Occipital lobe (tissue), 3 donors: ENCODE measurements at places on chromosomes 16 and 17.
A peak's percentile ranks its signal among the peaks of the same experiment; 100 is the strongest.

DNA sequence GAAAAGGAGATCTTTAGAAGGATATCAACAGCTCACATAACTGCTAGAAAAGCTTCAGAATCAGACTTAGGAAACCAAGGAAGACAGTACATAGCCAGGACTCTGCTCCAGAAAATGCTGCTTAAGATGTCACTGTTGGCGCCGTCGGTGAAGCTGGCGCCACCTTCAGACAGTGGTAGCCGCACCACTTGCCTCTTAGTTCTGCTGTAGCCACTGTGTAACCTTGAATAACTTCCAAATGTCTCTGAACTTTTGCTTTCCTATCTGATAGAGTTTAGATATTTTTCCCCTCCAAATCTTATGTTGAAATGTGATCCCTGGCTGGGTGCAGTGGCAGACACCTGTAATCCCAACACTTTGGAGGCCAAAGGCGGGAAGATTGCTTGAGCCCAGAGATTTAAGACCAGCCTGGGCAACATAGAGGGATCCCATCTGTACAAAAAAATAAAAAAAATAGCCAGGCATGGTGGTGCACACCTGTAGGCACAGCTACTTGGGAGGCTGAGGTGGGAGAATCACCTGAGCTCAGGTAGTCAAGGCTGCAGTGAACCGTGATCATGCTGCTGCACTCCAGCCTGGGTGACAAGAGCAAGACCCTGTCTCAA is 6.3 kb upstream of the USP31 start:
- no peak for DNase-seq

GRCh38 chr16:85879975-85880831 is 18.8 kb upstream of the IRF8 start:
- no peak for DNase-seq

DNA sequence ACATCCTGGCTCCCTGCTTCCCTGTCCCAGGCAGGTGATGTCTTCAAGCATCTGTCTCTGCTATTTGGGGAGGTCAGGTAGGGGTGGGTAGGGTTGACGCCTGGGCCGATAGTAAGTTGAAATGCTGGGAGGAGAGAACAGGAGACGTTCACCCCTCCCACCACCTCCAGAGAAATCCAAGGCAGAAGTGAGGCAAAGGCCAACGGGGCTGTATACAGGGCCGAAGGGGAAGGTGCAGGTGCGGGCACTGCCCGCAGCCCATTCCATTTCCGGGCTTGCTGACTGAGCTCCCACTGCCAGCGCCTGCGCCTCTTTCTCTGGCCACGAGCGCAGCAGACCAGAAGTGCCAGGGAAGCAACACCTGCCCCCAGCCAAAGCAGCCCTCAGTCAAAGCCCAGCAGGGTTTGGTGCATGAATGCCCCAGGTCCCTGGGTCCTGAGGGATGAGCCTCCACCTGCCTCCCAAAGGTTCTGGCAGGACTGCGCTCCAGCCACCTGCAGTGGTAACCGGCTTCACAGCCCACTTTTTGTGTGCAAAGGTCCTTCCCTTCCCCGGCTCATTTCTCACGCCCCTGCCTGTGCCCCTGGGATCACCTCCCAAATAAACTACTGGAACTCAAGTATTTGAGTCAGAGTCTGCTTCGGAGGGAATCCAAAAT is 127.6 kb upstream of the TNRC6C start:
- no peak for DNase-seq

GRCh38 chr17:27930000-27930399 is 36.8 kb upstream of the LYRM9 start:
- no peak for DNase-seq

DNA sequence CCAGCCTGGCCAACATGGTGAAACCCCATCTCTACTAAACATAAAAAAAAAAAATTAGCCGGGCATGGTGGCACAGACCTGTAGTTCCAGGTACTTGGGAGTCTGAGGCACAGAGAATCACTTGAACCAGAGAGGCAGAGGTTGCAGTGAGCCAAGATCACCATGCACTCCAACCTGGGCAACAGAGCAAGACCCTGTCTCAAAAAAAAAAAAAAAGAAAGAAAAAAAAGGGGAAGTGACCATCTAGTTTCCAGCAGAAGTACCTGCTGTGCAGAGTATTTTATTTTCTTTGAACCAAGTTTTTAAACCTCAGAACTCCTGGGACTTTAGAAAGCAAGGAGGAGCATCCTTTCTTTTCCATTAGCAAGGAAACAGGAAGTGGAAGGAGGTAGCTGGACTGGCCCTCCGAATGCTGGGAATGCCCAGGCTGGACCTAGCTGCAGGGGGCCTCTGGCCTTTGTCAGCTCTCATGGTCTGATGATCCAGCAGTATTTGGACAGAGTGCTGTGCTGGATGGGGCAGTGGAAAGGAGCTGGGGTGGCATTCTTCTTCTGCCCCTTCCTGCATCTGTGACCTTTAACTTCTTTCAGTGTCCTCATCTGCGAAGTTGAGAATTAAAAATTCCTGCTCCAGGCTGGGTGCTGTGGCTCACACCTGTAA is 6.6 kb downstream of the GID4 start:
- no peak for DNase-seq

GRCh38 chr16:87778830-87779579 is 13.2 kb upstream of the KLHDC4 start:
- DNase-seq: peak; percentile 73

DNA sequence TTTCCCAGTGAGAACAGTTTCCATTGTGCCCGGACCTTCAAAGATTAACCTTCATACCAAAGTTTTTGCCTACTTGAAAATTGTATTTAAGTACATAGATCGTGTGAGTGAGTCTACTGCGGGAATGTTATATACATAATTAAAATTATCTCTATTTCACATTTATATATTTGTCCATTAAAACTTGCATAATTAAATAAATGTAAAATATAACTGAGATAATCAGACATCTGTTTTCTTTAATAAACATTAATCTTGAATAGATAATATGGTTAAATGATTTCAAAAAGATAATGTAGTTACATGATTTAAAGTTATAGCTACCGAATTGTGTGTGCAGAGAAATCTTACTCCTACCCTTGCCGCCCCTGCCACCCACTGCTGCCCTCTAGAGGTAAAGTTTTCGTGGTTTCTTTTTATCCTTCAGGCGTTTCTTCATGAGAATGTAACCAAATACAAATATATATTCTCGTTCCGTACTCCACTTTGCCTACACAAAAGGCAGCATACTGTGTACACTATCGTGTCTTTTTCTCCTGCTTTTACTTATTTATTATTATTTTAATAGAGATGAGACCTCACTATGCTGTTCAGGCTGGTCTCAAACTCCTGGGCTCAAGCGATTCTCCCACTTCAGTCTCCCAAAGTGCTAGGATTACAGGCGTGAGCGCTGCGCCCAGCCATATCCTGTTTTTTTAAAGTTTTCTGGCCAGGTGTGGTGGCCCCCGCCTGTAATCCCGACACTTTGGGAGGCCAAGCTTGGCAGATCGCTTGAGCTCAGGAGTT is 35.6 kb downstream of the RPA1 start:
- no peak for DNase-seq

GRCh38 chr17:49875685-49876084 is 27.8 kb upstream of the TAC4 start:
- no peak for DNase-seq

GRCh38 chr17:6138761-6139446 is 68.7 kb downstream of the WSCD1 start:
- no peak for DNase-seq

DNA sequence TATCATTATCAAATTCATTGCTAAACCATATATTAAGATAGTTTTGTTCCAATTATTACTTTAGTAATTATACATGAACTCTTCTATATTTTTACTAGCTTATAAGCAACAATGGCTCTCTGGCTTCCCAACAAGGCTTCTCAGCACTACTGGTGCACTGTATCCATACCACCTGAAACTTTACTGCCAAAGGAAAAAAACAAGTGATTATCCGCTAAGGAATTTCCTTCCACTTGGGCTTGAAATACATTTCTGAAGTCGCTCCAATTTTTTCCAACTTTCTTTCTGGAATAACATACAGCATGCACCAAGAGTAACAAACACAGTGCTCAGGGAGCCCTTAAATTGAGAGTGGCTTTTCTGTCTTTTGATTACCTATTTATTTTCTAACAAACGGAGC is 2.1 kb downstream of the CSNK2A2 start:
- DNase-seq: no peak

DNA sequence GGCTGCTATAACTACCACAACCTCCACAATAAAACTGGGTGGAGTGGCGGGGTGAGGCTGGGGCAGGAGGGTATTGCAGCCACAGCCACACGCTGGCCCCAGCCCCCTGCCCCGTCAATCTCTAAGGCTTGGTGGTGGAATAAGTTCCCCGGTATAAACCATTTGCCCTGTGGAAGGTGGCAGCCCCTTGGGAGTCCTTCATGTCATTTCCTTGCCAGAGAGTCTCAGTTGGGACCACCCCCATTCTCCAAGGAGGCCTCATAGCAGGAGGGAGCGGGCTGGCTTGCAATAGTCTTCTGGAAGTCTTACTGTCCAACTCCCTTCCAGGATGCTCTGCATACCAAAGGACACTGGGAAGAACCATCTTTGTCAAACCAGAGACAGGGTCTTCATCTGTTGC is 19.4 kb downstream of the CD300A start:
- no peak for DNase-seq

DNA sequence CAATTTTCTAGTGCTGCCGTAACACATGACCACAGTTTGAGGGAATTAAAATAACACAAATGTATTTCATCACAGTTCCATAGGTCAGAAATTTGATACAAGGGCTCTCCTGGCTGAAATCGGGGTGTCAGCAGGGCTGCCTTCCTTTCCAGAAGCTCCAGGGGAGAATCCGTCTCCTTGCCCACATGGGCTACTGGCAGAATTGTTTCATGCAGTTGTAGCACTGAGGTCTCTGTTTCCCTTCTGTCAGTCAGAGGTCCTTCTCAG is 20.5 kb downstream of the EIF4A3 start:
- no peak for DNase-seq

- no peak for DNase-seq
Observed at GRCh38 chr17:31535581-31535981, 144.1 kb downstream of the RAB11FIP4 start.

GRCh38 chr17:1470071-1470754 is 14.2 kb upstream of the CRK start:
- no peak for DNase-seq

GRCh38 chr16:56360117-56361008 is 65.0 kb downstream of the AMFR start:
- no peak for DNase-seq

GRCh38 chr17:79026376-79027273 is 2.7 kb downstream of the C1QTNF1 start:
- no peak for DNase-seq

- DNase-seq: no peak
Observed at GRCh38 chr17:77356109-77356689, 215.4 kb downstream of the SEC14L1 start.

DNA sequence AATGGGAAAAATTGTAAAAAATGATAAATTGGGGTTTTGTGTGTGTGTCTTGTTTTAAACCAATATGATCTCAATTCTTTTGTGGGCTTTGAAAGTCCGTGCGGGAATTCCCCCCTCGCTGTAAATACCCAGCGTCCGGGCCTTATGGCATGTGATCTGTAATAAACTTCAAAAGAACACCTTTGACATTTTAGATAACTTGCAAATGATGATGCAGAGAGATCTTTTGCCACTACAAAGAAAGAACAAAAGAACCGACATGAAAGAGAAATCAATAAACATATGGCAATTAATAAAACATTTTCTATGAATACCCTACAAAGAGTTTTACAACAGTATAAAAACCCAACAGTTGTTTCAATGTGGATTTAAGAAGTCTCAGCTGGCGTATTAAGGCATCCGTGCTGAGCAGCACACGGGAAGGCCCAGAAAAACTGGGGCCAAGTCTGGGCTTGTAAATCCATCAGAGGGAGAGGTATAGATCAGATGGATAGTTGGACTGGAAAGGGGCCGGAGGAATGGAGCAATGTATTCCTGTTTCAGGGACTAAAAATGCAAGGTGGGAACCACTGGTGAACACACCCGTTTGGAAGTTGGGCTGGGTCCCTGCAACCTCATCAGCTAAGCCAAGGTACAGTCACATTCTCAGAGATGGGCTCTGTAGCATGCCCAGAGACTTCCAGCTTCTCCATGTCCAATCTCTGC is 115.2 kb downstream of the IRX5 start:
- no peak for DNase-seq

GRCh38 chr17:14211801-14212200 is 24.9 kb downstream of the CDRT15 start:
- DNase-seq: no peak
